Activated naive CD4-positive, alpha-beta T cell treated with Interleukin-2 at 50 U/mL for 16 hours (primary cell): ENCODE measurements at places on chromosomes 6 and 20.

GRCh38 chr20:59515013-59515905 lies 89.1 kb upstream of the PHACTR3 start:
- no peak for DNase-seq

DNA sequence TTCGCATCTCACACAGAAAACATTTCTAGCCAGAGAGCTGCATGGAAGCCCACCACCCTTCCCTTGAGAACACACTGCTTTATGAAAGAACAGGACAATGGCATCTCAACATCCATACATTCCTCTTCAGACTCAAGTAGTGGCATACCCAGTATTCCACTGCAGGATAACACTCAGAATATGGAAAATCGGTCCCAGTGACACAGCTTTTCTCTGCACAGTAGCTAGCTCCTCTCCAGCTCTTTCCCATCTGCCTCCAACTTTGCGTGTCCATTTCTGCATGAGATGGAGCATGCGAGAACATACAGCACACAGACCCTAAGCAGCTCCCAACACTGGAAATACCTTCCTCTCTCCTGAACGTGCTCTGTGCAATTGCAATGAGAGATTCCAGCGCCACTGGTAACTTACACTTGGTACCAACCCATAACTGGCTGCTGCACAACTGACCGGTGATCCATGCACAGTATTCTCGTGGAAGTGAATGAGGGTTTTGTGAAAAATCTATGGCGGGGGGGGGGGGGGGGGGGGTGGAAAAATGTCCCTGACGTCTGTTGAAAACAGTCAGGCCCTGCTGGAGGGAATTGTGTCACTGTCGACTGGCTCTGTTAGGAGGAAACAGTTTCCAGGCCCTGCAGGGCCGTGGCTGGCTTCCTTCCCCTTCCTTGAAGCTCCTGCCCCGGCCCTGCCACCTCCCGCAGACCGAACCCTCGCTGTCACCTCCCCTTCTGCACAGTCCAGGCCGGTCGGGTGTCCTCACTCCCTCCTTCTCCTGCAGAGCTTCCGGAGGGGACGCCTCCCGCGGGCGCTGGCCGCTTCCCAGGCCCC lies 265.9 kb upstream of the QKI start:
- DNase-seq: no peak

DNA sequence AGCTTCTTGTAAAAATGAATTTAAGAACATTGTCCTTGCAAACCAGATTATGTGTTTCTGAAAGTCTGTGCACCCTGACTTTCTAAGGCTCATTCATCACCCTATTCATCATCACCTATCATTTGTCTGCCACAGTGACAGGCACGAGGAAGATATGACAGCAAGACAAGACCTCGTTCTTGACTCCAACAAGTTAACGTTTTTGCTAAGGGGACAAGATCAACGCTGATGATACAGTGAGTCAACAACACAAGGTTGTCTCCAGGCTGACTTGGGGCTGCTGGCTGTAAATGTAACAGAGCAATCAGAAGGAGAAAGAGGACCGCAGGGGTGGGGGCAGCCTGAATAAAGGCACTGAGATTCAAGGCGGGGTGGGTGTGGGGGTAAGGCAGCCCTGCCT lies 94.2 kb downstream of the FOXC1 start:
- no peak for DNase-seq

GRCh38 chr20:25011831-25012241 lies 19.3 kb upstream of the APMAP start:
- no peak for DNase-seq

- no peak for DNase-seq
Measured at GRCh38 chr20:43508106-43508505, 609 bp downstream of the L3MBTL1 start.

DNA sequence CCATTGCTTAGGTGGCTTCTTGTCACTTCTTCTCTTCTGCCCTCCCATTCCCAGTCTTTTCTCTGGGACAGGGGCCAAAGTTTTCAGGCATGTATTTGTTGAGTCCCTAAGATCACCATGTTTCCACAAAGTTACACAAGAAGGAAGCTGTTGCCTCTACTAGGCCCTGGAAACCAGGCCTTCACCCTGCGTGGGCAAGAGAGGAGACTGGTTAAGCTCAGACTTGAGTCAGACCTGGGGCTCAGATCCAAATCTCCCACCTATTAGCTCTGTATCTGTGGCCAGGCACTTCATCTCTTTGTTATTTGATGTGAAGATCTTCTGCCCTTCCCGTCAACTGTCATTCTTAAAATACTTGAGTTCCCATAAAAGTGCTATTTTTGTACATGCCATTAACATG lies 154.6 kb downstream of the SASH1 start:
- DNase-seq: no peak

GRCh38 chr6:7742223-7742785 lies 16.4 kb downstream of the BMP6 start:
- DNase-seq: no peak

- DNase-seq: no peak
Measured at GRCh38 chr6:170222498-170223471, 68.1 kb downstream of the DLL1 start.

DNA sequence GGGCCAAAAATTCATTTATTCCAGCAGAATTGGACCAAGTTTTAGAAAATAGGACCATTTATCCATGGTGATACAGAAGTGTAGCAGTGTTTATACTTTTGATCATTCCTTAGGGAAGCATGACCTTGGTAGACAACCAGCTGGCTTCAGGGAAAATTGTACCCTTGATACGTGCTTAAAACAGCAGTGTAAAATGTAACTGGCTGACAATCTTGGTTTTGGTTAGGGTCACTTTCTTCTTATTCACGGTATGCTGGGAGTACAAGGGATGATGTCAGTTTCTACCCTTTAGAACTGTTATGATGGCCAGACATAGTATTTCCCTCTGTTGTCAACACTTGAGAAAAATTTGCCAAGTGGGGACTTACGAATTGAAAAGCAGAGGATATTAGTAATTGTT lies 157.1 kb downstream of the BCKDHB start:
- no peak for DNase-seq

- no peak for DNase-seq
Measured at GRCh38 chr20:54004445-54004844, 65.9 kb downstream of the BCAS1 start.

- no peak for DNase-seq
Measured at GRCh38 chr6:40330301-40330721, 256.9 kb downstream of the LRFN2 start.

DNA sequence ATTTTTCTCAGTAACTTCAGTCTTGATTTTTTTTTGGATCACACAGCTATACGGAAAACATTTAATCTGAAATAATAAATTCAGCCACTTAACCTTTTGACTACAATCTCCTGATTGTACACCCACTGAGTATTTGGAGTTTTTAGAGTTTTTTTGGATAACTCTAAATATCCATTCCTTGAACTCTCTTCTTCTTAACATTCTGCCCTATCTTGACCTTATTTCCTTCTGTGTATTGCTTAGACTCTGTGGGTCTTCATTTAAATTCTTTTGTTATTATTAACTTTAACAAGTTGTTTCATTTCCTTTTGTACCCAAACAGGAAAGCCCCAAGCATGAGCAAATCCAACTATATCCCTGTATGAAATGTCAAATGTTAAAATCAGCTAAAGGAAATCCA lies 170.2 kb upstream of the PTCHD4 start:
- DNase-seq: no peak

DNA sequence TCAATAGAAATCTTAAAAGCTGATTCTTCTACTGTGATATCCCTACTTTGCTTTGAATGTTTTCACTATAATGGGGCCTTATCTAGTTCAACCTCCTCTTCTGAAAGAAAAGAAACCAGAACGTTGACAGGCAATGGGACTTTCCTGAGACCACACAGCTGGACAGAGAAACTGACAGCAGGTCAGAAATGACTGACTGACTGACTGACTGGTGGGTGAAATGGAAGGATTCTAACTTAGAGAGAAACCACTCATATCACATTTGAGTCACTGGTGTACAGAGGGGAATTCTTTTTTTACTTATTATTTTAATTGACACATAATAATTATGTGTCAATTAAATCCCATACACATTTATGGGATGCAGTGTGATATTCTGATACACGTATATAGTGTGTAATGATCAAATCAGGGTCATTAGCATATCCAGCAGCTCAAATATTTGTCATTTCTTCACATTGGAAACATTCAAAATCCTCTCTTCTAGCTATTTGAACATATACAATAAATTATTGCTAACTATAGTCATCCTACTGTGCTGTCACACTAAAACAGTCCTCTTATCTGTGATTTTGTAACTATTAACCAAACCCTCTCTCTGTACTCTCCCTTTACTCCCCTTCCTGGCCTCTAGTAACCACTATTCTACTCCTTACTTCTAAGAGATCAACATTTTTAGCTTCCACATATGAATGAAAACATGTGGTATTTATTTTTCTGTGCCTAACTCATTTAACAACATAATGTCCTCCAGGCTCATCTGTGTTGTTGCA lies 64.8 kb upstream of the NRSN1 start:
- DNase-seq: no peak

DNA sequence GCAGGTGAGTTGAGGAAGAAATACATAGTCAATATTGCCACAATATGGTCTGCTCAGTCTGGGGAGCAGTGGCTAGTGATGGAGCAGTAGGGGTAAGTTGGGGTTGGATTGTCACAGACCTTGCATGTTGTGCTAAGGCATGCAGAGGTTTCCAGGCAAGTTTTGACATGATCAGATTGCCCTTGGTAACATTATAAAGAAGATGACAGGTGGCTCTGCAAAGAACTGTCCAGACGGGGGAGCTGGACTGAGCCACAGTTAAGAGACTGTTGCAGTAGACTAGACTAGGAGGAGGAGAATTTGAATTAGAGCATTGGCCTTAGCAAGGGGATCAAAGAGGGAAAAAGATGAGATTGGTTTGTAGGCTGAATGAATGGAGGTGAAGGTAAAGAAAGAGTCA lies 23.4 kb downstream of the ATRN start:
- DNase-seq: no peak

DNA sequence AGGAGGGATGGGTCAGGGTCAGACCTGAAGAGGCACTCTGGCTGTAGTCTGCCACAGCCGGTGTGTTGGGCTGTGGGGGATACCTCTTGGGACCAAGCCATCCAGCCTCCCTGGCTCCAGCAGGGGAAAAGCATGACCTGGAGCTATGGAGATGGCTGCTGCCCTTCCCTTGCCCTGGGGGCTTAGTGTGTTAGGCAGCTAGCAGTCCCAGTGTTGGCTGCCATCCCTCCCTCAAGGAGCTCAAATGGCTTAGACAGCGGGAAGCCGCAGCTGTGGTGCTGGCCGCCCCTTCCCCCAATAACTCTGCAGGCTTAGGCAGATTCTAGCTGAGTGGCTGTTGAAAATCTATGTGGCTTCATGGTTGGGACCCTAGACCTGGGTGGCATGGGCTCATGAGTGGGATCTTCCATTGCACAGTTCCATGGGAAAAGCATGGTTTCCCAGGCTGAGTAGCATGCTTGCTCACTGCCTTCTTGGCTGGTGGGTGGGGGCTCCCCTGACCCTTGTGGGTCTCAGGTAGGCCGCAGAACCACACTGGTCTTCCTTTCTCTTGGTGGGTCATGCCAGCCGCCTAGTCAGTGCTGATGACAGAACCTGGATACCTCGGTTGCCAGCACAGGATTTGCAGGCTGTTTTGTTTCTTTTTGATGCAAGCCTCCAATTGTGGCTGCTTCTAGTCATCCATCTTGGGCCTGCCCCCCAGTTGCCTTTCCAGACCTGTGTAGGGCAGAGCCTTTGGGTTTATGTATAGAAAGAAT lies 69.0 kb upstream of the AHI1 start:
- DNase-seq: no peak

- no peak for DNase-seq
Measured at GRCh38 chr6:156886409-156886808, 109.2 kb downstream of the ARID1B start.

DNA sequence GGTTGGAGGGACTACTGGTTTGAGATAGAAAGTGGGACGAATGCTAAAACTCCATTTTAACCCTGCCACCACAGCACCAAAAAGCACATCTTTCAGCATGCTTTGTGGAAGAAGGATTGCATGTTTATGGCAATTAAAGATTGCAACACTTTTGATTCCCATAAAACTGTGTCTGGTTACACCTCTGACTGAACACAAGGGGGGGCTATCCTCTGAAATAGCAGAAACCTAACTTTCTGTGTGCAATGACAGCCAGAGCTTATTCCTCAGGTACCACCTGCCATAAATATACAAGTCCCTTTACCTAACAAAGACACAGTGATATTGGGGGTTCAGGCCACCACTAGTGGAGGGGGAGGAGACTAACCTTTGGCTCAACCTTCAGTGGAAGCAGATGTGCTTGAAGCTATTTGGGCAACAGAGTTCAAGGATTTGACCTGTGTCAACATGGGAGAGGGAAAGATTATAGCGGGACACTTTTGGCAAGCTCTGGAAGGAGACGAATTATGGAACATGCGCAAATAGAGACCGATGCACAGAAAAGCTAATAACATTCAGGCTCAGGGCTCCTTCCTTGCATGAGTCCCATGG lies 9.6 kb upstream of the PLG start:
- no peak for DNase-seq

DNA sequence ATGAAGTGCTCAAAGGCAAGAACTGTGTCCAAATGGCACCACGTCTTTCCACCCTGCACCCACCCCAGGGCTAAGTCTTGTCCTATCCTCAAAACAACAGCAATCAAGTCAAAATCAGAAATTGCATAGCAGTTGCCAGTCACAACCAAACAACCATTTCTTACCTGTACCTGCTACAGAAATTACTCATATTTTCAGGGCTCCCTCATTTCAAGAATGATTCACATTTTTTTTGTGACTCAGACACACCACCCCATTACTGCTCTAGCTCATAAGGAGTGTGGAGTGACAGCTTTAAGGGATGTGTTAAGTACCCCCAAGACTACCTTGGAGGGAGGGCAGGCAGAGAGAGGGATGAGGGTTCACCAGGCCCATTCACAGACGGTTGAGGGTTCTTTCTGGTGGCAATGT lies 111.7 kb downstream of the TRERF1 start:
- peak; percentile 65 for DNase-seq

GRCh38 chr6:37171201-37171969 lies 1.4 kb downstream of the PIM1 start:
- DNase-seq: peak; percentile 42

DNA sequence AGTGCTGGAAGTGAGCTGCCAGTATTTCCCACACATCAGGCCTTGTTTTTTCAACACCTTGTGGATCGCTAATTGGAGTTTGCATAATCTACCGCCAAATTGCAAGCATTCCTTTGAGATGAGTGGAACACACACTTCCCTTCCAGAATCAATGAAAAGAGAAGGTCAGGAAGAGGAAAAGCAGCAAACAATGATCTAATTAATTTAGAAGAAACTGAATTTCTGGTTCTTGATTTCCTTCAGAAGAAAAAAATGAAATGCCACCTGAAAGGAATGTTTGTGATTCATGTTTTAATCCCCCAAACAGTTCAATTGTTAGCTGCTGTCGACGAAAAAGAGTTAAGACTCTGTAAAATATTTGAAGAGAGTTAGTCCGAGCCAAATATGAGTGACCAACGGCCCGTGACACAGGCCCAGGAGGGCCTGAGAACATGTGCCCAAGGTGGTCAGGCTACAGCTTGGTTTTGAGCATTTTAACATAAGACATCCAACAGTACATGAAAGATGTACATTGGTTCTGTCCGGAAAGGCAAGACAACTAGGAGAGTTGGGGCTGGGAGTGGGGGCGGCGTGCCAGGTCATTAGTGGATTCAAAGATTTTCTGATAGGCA lies 182.3 kb downstream of the MTFR2 start:
- no peak for DNase-seq

GRCh38 chr6:39576556-39577303 lies 148.5 kb downstream of the KIF6 start:
- DNase-seq: no peak
